Sciatic nerve (tissue), 2 donors: ENCODE measurements at places on chromosomes 1 and 21. TPM values are rescaled to one million over a fixed set of nuclear protein-coding genes. Genes with fewer than 3 reads are reported as not detected.

GRCh38 chr1:75796376-75797272, at the start of gene MSH4:
TSS of gene MSH4 (plus strand) at chr1:75796882. CDS start at chr1:75796986, 104 bp downstream.
- DNase-seq: no peak

GRCh38 chr1:38451541-38451993, 405.0 kb upstream of the POU3F1 start:
- DNase-seq: no peak

GRCh38 chr1:57019236-57019839, 53.5 kb upstream of the C8B start:
- no peak for DNase-seq

DNA sequence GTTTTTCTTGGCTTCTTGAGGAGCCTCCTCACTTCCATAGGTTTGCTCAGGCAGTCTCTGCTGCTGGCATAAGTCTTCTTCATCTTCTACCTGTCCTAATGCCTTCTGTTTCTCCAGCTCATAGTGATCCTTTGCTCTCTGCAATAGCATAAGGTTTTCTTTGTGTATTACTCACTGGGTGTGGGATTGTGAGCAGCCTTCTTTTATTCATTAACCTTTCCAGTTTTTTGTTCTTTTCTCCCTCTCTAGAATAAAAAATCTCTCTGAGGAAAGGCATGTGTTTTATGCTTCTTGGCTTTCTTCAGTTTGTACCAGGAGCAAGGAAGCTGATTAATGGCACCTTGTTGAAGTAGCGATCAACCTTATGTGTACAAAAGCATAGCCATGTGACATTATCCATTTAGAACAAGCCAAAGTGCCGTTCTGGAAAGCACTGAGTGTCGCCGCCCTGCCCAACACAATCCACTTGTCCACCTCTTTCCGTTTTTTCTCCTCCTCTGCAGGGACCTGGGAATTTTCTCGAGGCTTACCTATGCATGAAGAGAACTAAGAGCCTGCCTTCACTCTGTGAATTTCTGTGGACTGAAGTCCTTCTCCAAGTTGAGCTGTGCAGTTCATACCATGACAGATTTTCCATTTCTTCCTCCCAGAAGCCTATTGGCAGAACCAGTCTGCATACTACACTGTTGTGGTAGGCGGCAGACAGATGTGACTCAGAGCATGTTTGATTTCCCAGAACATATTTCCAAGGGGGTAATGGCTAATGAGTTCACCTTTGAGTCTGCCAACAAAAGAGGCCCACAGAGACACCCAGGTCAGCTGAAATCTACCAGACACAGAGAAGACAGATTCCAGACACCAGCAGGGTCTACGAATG, 39.0 kb downstream of the DPT start:
- DNase-seq: no peak

DNA sequence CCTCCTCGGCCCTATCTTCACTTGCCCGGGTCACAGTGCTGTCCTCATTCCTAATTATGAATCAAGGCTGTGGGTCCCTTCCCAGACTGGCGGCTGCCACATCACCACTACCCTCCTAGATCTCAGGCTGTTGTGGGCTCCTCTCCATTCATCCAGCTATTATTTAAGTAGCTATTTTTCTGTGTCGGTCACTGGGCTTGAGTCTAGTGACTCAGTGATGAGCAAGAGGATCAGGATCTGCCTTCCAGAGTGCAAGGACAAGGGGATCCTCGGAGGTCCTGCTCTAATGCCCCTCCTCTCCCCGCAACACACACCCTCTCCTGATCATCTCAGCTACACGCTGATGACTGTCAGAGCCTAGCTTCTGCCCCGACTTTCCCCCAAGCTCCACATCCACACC, 34.1 kb downstream of the CDCP2 start:
- no peak for DNase-seq

DNA sequence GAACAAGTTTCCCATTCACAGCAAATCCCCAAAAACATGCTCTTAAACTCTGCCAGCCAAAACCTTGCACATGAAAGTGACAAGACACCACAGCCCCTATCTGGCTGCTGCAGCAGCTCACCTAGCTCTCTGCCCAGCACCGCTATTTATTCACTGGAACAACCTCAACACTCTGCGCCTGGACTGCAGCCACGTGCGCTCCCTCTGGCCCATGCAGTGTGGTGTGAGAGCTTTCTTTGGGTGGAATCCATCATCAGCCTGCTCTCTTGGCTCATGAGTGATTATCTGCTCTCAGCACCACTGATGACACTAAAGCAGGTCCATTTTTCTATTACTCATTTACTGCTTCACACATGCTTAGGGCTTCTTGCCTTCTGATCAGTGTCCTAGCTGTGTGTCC, 11.4 kb downstream of the KCNJ6 start:
- no peak for DNase-seq

GRCh38 chr21:44838039-44838895, 20.4 kb upstream of the SUMO3 start:
- peak; percentile 56 for DNase-seq

DNA sequence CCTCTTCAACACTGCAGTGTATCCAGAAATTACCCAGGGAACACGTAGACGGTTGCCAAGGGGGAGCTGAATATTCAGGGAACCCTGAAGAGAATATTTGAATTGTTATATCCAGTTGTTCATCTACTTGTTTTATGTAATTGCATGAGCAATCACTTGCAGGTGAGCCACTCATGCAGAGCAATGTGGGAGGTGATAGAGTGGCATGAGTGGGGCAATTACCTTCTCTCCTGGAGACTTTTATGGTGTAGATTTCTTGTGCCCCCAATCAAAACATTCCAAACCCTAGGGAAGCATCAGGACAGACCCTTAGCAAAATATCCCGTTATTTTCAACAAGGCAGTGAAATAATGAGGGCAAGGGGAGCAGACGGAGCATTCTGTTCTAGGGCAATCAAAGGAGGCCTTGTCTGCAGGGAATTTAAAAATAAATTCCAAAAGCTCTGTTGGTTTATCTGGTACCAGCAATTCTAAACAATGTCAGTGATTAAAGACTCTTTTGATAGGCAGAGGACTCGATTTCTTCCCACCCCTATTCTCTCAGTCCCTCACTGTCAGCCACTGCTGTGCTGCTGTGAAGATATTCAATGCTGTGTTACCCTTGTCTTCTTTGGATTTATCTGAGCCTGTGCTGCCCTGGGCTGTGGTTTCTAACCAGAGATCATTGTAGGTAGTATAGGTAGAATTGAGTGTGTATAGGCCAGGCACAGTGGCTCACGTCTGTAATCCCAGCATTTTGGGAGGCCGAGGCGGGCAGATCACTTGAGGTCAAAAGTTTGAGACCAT, 180.2 kb upstream of the MAP1LC3C start:
- DNase-seq: no peak

GRCh38 chr21:32212116-32212515, 66.7 kb downstream of the MIS18A start:
- no peak for DNase-seq

GRCh38 chr1:108646265-108646647, 14.6 kb downstream of the HENMT1 start:
- DNase-seq: no peak

GRCh38 chr21:38351961-38352521, 95.2 kb downstream of the KCNJ15 start:
- DNase-seq: no peak

DNA sequence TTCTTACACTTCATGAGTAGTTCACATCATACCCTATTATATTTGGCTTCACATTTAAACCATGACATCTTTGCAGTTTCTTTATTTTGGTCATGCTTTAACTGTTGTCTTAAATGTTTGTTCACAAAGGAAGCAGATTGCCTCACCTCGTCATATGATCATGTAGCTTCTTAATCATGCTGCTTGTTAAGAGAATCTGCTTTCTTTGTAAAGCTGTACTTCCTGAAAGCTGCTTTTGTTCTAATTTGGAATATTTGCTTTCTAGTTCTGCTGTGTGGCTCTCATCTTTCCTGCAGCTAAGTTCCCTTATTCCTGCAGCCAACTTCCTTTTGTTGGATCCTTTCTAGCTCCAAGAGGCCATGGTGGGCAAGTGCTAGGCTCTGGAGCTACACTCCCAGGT, 62.9 kb upstream of the SIM2 start:
- no peak for DNase-seq

DNA sequence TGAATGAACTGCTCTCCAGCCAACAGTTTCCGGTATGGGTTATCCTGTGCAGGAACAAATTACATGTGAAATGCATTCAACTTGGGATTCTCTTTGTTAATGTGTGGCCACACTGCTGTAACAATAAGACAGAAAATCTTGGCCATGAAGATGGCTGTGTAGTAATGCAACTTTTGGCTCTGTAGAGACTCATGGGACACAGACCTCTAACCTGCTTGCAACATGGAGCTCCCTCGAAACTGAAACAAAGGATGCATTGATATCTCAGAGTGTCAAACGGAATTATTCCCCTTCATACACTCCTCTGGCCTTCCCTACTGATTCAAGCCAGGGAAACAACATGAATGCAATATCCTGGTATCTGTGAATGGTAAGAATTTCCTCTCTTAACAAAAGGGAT, 559.3 kb upstream of the ZRANB2 start:
- no peak for DNase-seq

- no peak for DNase-seq
These were observed 215.3 kb downstream of the BRINP2 start for GRCh38 chr1:177385760-177386698.

- DNase-seq: no peak
These were observed 26.9 kb downstream of the RPL5 start for GRCh38 chr1:92858564-92859399.

The RPS8 gene
- 1,483 TPM for total RNA-seq

The NGF gene
- 5.6 TPM for total RNA-seq

The DNASE2B gene
- total RNA-seq: not detected

The LCE1B gene
- total RNA-seq: not detected

The KCNN3 gene
- 1.8 TPM for total RNA-seq

The SYT6 gene
- 0.40 TPM for total RNA-seq

The FMN2 gene
- total RNA-seq: 60.1 TPM

The PLA2G2D gene
- not detected for total RNA-seq

The PYHIN1 gene
- 7.8 TPM for total RNA-seq

The ETNK2 gene
- total RNA-seq: 13.7 TPM

The TMEM51 gene
- 17.3 TPM for total RNA-seq

The PERM1 gene
- total RNA-seq: not detected
